ENCODE measurements at places on chromosomes 16 and 17. TPM values are rescaled to one million over a fixed set of nuclear protein-coding genes. Genes with fewer than 3 reads are reported as not detected.

Gene CES3
- total RNA-seq, result not detected

Gene ACACA
- total RNA-seq, result 38.3 TPM

Gene CSHL1
- total RNA-seq, result not detected

Gene TP53TG3
- total RNA-seq, result not detected

Gene CCDC40
- total RNA-seq, result 2.9 TPM

DNA sequence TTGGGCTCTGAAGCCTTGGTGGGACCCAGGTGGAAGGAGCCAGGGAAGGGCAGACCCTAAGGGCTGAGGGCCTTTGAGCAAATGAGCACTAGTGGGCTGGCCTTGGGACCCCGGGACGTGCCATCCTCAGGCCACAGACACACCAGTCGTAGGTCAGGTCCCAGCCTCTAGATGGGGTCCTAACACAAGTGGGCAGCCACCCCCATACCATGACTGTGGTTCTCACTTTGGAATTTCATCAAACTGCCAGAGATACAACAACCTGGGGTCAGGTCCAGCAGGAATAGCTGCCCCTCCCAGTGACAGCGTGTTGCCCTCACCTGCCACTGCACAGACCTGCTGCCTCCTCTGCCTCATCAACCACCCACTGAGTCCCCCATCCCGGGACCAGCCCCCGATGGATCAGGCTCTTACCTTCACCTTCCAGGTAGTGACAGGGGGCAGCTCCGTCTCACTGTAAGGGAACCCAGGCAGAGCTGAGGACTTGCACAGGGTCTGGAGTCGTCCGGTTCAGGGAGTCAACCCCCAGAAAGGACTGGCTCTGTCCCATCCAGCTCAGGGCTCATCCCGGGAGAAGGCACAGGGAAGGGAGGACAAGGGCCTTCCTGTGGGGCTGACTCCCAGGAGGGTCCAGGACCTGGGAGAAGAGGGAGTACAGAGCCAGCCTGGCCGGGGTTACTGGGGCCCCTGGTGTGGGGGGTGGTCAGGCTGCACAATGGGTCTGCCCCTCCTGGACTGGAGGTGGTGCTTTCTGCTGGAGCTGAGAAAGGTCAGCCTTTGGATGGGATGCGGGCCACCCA is 40.0 kb downstream of the LGALS9 start:
- DNase-seq, result no peak
- no peaks in the 10 kb centered on the region for H3K36me3 ChIP-seq
- H3K27me3 ChIP-seq, result no peaks in the 10 kb centered on the region
- H3K4me3 ChIP-seq, result no peak overlapping the region
- no peaks in the 10 kb centered on the region for H3K4me1 ChIP-seq

DNA sequence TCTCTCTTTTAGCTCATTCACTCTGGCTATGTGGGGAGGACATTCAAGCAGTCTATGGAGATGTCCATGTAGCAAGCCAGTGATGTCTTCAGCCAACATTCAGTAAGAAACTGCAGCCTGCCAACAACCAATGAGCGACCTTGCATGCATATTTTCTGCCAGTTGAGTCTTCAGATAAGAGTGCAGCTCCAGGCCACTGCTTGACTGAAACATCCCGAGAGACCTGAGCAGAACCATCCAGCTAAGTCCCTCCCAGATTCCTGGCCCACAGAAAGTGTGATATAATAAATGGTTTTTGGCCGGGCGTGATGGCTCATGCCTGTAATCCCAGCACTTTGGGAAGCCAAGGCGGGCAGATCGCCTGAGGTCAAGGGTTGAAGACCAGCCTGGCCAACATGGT is 10.5 kb upstream of the C17orf58 start:
- no peak overlapping the region for H3K27ac ChIP-seq
- no peaks in the 10 kb centered on the region for H3K4me1 ChIP-seq
- no peaks in the 10 kb centered on the region for H3K27me3 ChIP-seq
- no peak for DNase-seq
- no peaks in the 10 kb centered on the region for H3K36me3 ChIP-seq
- no peak overlapping the region for H3K4me3 ChIP-seq

GRCh38 chr17:18626152-18626870 is 17.9 kb downstream of the TBC1D28 start:
- no peak for DNase-seq
- no peak overlapping the region for H3K27ac ChIP-seq

DNA sequence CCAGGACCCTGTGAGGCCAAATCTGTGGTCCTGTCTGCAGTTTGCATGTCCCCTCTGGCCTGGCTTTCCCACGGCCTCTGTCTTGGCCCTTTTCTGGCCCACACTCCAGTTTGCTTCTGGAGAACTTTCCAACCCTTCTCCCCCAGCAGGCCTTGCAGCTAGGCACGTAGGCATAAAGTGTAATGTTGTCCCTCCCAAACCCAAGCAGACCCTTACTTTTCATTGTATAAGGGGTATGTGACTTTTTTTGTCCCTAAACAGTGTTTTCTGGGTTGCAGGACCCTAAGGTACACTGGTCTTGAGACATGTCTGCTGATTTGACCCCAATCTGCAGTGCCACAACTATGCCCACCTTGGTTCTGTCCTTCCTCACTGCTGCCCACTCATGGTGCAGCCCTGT is 15.6 kb upstream of the SMPD3 start:
- no peak overlapping the region for H3K4me3 ChIP-seq
- no peaks in the 10 kb centered on the region for H3K36me3 ChIP-seq
- H3K4me1 ChIP-seq, result no peaks in the 10 kb centered on the region
- H3K27ac ChIP-seq, result no peak overlapping the region
- 0 out of 2 replicates have a peak, but pooled peaks cover 3% of the 10 kb centered on the region for H3K27me3 ChIP-seq
- DNase-seq, result no peak

- H3K27me3 ChIP-seq, result no peaks in the 10 kb centered on the region
- H3K36me3 ChIP-seq, result no peaks in the 10 kb centered on the region
- H3K4me1 ChIP-seq, result peaks cover 44% of the 10 kb centered on the region
- peak overlapping the region; percentile 65 for H3K27ac ChIP-seq
- no peak overlapping the region for H3K4me3 ChIP-seq
Measured at GRCh38 chr17:45228763-45229539, 7.3 kb downstream of the FMNL1 start.

DNA sequence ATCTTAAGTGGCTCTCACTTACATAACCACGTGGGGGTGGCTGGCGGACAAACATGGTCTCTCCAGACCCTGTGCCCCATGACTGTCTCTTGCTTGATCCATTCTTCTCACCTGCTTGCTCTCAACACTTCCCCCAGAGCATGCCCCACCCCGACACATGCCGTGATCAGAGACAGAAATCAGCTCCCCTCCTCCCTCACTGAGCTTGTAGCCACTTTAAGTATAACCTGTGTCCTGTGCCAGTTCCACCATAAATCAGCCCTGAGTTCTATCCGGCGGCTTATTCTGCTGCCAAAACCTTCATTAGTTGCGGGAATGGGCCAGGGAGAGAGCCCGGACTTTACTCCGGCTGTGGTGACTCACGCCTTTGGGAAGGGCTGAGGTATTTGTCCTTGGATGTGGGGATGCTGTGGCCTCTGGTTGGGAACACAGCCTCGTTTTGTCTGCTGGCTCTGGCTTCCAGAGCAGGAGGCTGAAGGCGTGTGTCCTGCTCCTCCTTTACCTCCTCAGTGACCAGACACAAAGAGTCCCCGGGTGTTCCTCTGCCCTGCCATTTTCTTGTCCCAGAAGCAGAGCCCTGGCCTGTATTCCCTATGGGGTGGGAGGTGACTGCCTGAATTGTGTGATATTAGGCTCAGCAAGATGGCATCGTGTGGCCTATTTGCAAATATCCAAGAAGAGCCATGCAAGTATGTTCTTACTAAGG is 21.1 kb downstream of the ANKRD40 start:
- H3K27ac ChIP-seq, result peak overlapping the region; percentile 50
- peaks cover 36% of the 10 kb centered on the region for H3K4me1 ChIP-seq
- H3K4me3 ChIP-seq, result peak overlapping the region; percentile 25
- peak; percentile 90 for DNase-seq
